ENCODE measurements at places on chromosomes 7 and 10.

- DNase-seq = no peak
These were observed 414.2 kb upstream of the SEMA3C start for GRCh38 chr7:81333004-81333403.

DNA sequence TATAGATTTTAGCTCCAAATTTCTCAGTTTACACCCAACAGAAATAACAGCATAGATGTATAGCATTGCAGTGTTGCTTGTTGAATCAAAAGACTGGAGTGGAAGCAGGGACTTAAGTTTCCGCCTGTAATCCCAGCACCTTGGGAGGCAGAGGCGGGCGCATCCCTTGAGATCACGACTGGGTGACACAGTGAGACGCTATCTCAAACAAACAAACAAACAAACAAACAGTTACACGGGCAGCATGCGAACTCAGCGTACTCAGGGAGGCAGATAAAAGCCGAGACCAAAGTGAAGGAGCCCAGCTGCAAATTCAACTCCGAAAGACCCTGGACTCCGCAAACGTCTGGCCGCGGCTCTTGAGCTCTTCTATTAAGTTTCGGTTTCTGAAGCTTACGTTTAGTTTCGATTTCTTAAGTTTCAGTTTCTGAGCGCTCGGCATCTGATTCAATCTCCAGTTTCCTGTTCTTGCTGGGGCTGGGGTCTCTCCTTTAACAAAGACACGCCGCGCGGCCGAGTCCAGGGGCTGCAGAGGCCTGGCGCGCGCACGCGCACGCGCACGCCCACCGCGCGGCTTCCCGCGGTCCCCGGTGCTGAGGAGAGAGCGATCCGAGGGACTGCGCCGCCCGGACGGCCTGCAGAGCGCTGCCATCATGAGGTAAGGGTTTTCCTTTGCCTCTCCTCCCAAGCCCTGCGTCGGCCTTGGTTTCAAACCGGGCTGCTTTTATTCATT, at the start of gene IFIT5:
Gene IFIT5 (plus strand): TSS at position 423 of the 733 bp plus-strand sequence. CDS start 231 bp downstream, at position 654.
- peak; percentile 38 for DNase-seq

GRCh38 chr10:78861529-78862327, 207.0 kb upstream of the ZMIZ1 start:
- DNase-seq = no peak

DNA sequence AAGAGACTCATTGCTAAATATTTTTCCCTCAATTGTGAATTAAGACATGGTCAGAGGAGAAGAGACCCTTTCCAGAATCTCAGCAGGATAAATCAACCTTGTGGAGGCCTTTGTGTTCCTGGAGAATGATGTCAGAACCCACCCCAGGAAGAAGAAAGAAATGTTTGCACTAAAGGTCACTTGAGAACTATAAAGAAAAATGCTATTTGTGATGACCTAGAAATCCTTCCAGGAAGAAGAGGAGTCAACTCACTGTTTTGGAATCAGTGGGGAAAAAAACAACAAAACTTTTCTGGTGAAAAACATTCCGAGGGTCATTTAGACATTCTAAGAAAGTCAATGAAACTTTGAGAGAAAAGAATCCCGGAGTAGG, 129.1 kb upstream of the ANKRD1 start:
- no peak for DNase-seq

DNA sequence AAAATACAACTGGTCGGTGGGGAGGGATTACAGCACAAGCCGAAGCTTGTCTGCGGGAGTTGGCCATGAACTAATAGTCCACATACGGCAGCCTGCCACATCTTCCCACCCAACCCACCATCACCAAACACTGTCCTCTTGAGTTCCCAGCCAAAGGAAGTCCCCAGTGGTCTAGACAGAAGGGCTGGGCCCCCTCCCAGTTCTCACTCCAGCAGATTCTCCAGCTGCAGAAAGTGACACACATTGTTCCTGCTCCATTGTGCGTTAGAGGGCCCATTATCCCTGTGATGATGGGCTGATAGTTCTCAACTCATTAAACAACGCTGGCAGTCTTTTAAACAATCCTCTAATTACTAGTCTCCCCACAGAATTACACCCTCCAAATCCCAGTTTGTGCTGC, 148.0 kb downstream of the FGFR2 start:
- no peak for DNase-seq

Data from activated CD8-positive, alpha-beta memory T cell treated with anti-CD3 and anti-CD28 coated beads for 4 hours (primary cell).